ENCODE measurements at places on chromosomes 6 and 20.

- no peak for DNase-seq
Measured at GRCh38 chr6:134734312-134734869, 215.5 kb downstream of the ALDH8A1 start.

DNA sequence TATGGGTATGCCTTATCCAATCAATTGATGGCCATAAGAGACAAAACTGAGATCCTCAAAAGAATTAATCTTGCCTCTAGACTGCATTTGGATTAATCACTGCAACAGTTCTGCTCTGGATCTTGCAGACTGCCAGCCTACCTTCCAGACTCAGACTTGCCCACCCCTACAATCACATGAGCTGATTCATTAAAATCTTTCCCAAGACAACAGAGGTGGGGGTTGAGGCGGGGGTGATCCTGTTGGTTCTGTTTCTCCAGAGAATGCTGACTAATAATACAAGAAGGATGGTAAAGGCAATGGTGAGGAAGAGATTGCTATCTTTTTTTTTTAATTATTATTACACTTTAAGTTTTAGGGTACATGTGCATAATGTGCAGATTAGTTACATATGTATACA, 43.7 kb upstream of the MEI4 start:
- DNase-seq: no peak

GRCh38 chr20:4076671-4077070, 61.3 kb upstream of the RNF24 start:
- peak; percentile 27 for DNase-seq

DNA sequence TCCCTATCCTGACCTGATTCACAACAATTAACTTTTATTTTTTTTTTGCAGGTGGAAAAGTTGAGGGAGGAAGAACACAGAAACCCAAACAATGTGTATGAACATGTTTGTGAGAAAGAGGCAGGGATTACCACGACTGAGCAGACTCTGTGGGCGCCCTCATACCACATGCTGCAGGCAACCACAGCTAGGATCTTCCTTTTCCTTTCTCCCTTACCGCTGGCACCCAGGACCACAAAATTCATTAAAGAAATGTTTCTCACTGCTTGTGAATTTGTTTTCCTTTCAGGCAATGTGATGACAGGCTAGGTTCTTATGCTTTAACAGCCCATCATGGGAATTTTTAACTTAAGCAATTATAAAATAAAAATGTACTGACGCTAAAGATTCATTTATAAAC, 287.1 kb downstream of the GMDS start:
- no peak for DNase-seq

DNA sequence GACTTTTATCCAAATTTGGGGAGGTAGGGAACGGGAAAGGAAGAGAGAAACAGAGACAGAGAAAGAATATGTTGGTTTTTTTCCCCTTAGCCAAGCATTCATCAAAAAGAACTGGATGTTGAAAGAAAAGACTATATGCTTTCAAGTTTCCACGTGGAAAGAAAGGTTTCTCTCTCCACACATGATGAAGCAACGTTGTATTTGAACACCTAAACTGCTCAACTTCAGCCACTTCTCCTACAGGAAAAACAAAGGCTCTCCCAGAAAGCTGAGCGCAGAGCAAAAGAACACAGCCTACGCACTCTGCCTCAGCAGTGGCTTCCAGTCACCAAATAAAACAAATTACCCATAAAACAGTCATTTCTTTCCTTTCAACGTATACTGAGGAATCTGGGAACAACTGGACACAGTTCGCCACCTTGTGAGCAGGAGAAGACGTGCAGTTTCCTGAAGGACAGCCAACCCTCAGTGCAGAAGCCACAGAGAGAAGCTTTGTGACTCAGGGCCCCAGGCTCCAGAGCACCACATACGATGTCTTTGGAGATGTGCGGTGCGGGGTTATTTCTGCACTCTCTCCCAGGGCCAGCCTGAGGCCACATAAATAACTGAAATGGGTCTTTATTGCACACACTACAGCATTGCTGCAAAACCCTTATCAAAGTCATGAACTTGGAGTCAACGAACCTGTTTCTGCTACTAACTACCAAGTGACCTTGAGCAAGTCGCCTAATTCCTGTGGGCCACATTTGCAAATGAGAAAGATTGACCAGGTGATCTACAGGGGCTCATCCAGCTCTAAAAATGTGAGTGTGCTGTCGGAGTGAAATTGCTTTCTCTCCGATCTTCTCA, 10.1 kb downstream of the IL17F start:
- peak; percentile 47 for DNase-seq

- no peak for DNase-seq
Measured at GRCh38 chr6:42226161-42226611, 8.5 kb upstream of the MRPS10 start.

GRCh38 chr6:151057061-151057460, 182.7 kb upstream of the AKAP12 start:
- no peak for DNase-seq

DNA sequence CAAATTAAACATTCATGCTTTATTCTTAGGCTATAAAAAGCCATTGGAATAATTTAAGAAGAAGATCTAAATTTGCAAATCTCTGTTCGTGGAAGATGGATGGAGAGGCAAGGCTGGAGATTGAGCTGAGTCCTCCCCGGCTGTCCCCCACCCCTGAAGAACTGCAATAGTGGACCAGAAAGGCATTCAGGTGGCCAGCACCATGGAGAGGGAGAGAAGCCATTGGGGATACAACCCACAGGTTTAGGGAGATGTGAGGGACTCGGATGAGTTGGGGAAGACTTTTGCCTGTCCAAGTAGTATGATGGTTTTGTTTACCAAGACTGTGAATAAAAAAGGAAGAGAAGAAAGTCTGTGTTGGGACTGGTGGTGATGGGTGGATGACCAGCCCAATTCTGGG, 120.8 kb downstream of the F13A1 start:
- DNase-seq: no peak

- no peak for DNase-seq
Measured at GRCh38 chr20:539848-540247, 3.7 kb downstream of the CSNK2A1 start.

GRCh38 chr6:15953152-15953880, 175.6 kb upstream of the MYLIP start:
- no peak for DNase-seq

DNA sequence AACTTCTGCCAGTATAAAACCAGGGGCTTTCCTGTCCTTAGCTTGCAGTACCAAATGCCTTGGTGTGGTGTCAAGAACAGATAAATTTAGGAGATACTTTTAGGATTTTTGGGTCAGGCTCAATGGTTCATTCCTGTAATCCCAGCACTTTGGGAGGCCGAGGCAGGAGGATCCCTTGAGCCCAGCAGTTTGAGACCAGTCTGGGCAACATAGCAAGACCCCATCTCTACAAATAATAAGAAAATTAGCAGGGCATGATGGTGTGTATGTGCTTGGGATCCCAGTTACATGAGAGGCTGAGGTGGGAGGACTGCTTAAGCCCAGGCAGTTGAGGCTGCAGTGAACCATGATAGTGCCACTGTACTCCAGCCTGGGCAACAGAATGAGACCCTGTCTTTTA, 3.2 kb upstream of the ZBTB12 start:
- DNase-seq: no peak

- DNase-seq: no peak
Measured at GRCh38 chr20:62032609-62033368, 32.9 kb downstream of the TAF4 start.

- no peak for DNase-seq
Measured at GRCh38 chr6:44108471-44108870, 18.8 kb downstream of the MRPL14 start.

- DNase-seq: no peak
Measured at GRCh38 chr6:154572556-154572955, 62.1 kb upstream of the CNKSR3 start.

DNA sequence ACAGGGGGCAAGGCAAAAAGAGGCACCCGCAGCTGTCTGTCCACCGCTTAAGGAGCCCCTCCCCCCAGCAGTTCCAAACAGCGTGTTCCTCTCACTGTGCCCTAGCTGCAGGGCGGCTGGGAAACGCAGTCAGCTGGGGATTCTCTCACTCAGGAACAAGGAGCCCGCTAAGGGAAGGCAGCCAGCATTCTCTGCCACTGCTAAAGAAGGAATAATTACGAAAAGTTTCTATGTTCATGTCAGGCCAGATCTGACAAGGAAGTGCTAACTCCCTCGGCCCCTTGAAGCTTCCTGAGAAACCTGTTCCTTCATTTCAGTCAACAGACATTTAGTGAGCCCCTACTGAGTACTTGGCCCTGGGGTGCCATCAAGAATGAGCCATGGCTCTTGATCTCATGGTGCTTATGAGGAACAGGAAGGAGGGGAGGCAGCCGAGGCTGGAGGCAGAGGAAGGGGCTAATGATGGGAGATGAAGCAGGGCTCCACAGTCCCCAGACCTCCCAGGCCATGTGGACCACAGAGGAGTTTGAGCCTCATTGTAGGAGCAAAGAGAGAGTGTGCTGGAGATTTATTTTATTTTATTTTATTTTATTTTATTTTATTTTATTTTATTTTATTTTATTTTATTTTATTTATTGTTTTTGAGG, 101.7 kb upstream of the PMEPA1 start:
- no peak for DNase-seq

GRCh38 chr6:1629316-1629715, 19.6 kb downstream of the FOXC1 start:
- no peak for DNase-seq

DNA sequence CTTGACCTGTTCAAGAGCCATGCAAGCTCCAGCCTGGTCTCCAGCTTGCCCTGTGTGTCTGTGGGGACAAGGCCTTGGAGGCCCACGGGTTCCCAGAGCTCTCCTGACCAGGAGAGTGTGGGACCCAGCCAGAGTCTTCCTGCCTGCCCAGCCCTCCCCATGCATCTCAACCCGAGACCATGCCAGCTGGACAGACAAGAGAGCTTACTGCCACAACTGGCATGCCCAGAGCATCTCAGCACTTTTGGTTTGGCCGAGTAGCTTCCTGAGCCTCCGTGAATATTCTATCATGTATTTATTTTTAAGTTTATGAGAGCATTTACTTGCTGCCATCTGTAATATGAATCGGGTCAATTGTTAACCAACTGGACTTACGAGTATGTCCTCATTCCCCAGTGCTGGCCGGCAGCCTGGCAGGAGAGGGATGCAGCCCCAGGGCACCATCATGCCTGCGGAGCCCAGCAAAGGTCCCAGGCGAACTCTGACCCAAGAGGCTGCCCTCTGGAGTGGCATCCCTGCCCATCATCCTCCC, 14.9 kb downstream of the IP6K3 start:
- no peak for DNase-seq

- DNase-seq: no peak
Measured at GRCh38 chr6:131036601-131037000, 26.4 kb downstream of the EPB41L2 start.

GRCh38 chr6:47740714-47741113, 41.1 kb upstream of the OPN5 start:
- no peak for DNase-seq

DNA sequence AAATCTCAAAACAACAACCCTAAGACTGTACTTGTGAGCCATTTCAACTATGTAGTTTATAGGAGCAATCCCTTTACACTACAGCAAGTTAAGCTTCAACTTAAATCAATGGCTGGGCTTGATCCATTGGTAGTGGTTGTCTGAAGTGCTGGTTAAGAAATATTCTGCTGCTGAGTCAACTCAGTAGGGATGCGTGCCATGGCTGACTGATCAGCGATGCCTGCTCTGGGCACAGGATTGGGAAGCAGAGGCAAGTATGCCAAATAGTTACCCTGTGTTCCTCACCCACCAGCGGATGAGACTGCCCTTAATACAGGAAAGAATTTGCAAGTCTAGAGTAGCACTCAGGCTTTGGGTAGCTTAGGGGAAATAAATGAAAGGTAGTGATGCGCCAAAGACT, 41.5 kb downstream of the GCM1 start:
- no peak for DNase-seq

GRCh38 chr20:40547483-40548091, 141.4 kb downstream of the MAFB start:
- DNase-seq: no peak

GRCh38 chr6:147986846-147987245, 355.8 kb upstream of the SASH1 start:
- DNase-seq: no peak

DNA sequence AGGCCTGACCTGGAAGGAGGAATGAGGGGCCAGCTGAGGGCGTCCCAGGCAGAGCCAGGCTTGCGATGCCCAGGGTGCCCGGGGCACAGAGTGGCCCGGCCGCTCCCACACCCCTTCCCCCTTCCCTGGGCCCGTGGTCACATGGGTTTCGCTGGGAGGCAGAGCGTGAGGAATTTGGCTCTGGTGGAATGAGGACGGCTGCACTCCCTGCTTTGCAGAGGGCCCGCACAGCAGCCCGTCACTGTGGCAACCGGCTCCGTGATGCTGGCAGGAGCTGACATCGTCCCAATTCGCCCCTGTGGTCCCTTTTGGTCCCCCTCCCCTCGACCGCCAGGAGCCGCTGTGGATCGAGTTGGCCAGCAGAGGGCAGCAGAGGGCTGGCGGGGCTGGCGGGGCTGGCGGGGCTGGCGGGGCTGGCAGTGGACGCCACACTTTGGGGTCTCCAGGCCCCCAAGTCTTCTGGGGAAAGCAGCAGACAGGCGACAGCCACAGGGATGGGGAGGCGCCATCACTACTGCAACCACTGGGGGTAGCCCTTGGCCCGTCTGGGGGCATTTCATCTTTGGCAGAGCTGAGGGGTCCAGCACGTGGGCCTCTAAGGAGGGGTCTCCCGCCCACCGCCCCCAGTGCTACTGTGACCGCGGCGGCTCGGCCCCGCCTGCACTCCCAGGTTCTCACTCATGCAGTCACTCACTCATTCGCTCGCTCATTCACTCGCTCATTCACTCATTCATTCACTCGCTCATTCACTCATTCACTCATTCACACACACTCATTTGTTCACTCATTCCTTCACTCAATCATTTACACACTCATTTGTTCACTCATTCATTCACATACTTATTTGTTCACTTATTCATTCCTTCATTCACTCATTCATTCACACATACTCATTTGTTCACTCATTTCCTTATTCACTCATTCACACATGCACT, 49.7 kb upstream of the BHLHE23 start:
- peak; percentile 39 for DNase-seq

DNA sequence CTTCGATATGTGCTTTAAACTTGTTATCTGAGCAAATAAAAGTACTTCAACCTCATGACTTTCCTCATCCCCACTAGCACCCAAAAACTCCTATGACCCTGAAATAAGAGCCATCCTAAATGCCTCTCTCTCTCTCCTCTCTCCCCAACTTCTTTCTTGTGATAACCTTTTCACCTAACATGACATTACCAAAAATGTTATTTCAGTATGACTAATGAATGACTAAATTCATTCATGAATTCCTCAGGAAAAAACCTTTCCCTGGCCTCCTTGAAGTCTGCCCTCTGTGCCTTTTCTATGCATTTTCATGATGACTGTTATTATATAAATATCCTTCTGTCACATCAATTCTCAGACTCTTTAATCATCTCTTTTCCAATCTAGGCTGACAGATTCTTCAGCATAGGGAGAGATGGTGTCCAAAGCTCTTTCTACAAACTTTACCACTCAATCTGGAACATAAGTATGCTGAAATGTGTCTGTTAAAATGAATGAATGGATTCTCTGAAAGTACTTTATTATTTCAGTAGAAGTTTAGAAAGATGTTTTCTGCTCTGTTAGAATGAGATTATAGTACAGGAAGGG, 114.3 kb upstream of the GGTLC1 start:
- DNase-seq: peak; percentile 5
